ENCODE measurements at places on chromosomes 4 and X.

GRCh38 chr4:54695788-54696187 is 38.0 kb downstream of the KIT start:
- no peak for DNase-seq

- DNase-seq: no peak
Measured at GRCh38 chr4:61411241-61411640, 211.1 kb downstream of the ADGRL3 start.

GRCh38 chr4:113998531-113998930 is 19.1 kb upstream of the ARSJ start:
- no peak for DNase-seq

DNA sequence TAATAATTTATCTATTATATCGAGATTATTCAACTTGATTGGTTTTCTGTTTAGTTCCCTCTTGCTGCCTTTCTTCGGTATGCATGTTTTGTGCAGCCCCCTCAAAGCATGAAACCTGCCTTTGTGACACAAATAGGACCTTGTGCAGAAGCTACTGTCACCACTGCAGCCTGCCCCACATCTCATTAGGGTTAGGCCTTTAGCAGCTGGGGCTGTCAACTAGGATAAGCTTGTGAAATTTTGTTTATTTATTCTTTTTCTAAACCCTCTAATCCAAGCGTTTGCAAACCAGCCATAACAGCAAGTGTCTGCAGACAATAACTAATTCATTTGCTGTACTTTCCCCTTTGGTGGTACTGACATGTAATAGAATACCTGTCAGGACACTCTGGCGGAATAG is 258.9 kb downstream of the RCHY1 start:
- DNase-seq: no peak

- DNase-seq: no peak
Measured at GRCh38 chrX:100980608-100981497, 11.3 kb downstream of the ARL13A start.

DNA sequence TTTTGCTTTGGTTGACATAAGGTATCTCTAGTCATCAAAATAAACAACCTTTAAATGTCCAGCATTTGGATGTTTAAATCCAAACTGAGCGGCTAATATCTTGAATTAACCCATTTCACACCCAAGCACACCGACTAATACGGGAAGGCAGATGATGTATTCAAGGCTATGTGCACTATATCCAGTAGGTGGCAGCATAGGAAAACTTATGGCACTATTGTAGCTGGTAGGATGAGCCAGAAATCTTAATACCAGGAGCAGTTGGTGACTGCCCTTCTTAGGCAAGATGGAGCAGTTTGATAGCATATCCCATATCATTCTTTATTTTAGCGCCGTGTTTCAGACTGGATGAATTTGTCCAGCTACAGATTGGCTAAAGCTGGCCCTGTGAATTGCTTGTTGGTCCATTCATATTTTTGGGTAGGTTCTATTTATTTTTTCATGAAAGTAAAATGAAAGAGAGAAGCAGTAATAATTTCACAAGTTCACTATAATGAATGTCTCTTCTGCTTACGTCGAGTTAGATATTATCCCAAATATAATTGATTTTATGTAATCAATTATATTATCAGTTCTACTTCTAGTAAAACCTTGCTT is 24.4 kb downstream of the UCHL1 start:
- no peak for DNase-seq

GRCh38 chrX:150983521-150984168 is 510 bp downstream of the HMGB3 start:
- no peak for DNase-seq

DNA sequence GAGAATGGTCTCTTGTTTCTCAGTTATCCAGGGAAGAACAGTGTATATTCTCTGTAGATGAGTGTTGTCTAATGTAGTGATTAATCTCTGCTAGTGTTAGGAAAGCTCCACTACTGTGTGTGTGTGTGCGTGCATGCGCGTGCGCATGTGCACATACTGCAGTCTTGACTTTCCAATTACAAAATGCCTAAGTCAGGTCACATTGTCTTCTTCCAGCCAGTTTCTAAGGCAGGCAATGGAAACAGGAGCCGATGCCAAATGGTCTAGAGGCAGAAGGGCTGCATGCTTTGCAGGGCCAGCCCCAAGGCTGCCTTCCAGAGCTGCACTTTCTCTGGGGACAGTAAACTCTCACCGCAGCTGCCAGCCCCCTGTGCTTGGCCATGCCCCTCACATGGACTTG is 30.5 kb upstream of the NAP1L5 start:
- no peak for DNase-seq

GRCh38 chrX:13369256-13370030 is 49.6 kb upstream of the ATXN3L start:
- DNase-seq: no peak

DNA sequence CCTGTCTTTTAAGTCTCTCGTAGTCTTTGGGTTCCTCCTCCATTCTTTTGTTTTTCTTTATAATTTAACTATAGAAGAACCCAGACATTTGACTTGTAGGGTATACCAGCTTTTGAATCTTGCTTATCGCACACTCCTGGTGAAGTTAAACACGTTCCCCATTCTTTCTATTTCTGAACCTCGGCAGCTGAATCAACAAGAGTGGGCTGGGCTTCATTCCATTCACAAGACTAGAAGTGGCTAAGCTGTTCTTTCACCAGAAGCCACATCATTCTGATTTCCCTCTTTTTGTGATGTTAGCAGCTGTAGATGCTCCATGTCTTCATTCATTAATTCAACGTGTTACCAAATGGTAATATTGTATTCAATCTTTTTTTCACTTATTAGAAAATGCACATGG is 167.9 kb downstream of the CORIN start:
- no peak for DNase-seq

DNA sequence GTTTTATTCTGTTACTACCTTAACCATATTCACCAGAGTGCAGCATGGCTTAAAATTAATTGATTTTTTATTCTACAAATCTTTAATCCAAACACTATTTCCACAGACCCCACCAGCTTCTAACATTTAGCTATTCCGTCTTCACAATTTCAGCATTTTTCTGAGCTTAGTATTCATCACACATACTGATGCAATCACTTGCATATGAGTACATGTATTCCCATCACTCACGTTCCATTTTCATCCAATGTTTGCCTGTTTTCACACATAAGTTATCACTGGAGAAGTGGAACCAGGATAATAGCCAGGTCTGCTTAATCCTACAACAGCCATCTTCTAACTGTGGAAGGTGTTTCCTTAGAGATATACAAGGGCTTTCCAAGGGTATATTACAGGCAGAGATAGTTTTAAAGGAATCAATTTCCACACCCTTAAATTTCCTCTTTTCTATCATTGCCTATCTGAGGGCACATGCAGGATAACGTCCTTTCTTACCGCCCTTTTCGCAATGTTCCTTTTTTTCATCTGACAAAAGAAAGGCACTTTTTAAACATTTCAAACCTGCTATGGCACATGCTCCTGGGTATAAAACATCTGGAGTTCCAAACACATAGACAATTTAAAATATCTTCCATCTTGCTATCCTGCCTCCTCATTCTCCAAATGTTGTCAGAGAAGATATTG is 115.8 kb downstream of the CORIN start:
- DNase-seq: no peak

DNA sequence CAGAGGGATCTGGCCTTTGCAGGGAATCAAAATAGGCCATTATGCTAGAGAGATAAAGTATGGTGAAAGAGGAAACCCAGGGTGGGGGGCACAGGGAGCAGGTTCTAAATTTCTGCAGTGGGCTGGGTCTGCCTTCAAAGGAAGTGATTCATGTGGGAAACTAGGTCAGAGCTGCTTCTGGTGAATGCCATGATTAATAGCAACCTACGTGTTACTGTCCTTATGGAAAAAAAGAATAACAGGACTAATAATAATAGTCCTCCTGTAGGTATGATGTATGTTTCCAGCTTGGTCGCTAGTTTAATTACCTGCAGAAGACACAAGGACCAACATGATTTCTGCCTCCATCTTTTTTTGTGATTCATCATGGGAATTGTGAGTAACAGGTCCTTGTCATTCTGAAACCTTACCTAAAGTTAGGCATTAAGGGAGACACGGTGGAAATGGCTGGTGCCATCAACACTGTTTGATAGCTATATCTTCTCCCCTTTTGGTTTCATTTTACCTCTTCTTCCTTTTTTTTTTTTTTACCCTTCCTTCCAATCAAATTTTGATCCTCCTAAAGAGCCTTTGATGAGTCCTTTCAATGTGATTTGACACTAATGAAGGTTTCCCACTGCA is 180.4 kb downstream of the CPEB2 start:
- DNase-seq: no peak

GRCh38 chrX:16188687-16189086 is 21.4 kb downstream of the MAGEB17 start:
- no peak for DNase-seq

DNA sequence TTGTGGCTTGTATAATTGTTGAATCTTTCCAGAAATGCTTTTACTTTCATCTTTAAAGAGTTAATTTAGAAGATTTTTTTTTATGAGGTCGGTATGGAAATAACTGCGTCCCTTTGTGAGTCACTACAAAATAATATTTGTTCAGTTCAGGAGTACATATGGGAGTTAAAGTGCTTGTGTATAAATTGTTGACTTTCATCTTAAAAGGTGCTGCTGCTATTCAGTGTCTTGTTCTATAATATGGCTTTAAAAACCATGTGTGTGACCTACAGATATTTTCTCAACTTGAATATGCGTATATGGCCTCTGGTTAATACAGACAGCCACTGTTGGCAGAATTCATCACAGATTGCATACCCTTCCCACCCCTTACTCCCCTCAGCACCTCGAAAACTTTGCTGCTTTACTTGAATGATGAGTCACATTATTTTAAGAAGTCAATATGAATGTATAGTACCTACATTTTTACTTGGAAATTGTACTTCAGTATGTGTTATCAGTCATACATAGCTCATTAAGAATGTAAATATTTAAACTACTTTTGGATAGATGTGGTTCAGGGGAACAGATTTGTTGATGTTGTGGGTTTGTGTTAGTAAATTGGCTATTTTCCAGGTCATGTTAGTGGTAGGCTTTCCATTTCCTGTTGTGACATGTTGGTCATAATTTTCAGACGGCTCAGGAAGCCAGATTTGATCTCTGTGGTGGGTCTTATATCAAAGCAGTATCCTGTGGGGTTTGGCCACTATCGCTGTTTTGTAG is 1.5 kb downstream of the CLCN3 start:
- DNase-seq: no peak

DNA sequence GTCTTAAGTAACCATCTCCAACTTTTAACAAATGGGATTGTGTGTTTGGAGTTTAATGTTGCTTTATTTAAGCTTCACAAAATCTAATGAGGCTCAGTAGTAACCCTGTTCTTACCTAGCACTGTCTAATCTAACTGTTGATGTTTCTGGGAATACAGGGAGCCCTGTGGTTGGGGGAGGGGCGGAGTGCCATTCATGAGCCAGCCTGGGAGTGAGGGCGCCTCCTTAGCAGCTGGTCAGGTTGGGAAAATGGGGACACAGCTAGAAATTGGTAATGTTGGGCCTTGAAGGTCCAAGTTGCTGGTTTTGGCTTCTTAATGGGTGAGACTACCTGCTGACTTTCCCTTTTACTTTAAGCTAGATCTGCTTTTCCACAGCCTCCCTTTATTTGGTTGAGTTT is 22.9 kb upstream of the TADA2B start:
- DNase-seq: no peak

DNA sequence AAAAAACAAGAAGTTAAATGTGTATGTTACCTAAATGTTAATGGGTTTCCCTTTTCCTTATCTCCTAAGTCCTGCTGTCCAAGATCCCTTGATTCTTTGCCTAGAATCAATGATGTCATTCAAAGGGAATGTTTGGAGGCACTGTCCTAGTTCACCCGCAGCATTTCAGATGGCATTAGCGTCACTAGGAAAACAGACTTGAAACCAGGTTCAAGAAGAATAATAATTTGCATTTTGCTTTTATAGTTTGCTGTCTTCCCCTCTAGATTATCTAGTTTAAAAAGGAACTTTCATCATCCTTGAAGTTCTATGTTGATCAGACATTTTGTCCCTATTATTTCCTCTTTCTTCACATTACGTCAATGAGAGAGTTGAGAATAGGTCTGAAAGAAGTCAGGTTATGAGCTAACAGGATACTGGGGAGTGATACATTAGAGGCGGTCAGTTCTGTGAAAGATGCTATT is 234.1 kb upstream of the PGRMC2 start:
- DNase-seq: no peak

GRCh38 chrX:154018518-154019060 is 1.1 kb downstream of the IRAK1 start:
- DNase-seq: no peak

- no peak for DNase-seq
Measured at GRCh38 chrX:10077425-10078188, 79.2 kb upstream of the CLCN4 start.

DNA sequence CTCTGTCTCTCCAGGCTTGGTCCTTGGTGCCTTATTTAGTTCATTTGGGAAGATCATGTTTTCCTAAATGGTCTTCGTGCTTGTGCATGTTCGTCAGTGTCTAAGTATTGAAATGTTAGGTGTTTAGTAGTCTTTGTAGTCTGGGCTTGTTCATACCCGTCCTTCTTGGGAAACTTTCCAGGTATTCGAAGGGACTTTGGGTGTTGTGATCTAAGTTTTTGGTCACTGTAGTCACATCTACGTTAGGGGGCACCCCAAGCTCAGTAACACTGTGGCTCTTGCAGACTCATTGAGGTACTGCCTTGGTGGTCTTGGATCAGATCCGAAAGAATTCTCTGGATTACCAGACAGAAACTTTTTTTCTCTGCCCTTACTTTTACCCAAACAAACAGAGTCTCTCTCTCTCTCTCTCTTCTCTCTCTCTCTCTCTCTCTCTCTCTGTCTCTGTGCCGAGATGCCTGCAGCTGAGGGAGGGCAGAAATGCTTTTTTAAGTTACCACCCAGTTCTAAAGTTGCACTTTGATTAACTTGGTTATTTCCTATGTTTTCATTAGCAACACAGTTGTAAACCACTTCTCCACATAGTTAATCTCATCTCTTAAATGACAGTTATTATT is 67.6 kb upstream of the SLC7A3 start:
- no peak for DNase-seq

GRCh38 chrX:41236629-41237028 is 97.3 kb upstream of the DDX3X start:
- no peak for DNase-seq

- DNase-seq: no peak
Measured at GRCh38 chr4:159070742-159071141, 32.1 kb upstream of the RAPGEF2 start.

- DNase-seq: no peak
Measured at GRCh38 chrX:40866893-40867292, 131.6 kb upstream of the MED14 start.

GRCh38 chr4:149589826-149590225 is 225.8 kb downstream of the IQCM start:
- DNase-seq: no peak

GRCh38 chr4:168685136-168685809 is 188.4 kb downstream of the PALLD start:
- no peak for DNase-seq

DNA sequence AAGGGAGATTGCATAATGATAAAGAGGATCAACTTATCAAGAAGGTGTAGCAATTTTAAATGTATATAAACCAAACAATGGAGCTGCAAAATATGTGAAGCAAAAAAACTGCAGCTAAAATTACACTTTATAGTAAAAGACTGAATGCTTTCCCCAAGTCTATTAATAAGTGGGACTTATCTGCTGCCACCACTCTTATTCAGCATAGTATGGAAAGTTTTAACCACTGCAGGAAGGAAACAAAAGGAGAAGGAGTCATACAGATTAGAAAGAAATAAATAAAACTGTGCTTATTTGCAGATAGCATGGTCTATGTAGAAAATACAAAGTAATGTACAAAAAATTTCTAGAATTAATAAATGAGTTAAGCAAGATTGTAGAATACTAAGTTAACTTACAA is 94.1 kb upstream of the GK2 start:
- DNase-seq: no peak

- no peak for DNase-seq
Measured at GRCh38 chr4:96347582-96347981, 507.7 kb downstream of the PDHA2 start.

- no peak for DNase-seq
Measured at GRCh38 chr4:81650606-81651242, 179.0 kb upstream of the RASGEF1B start.

Measured in stimulated activated CD8-positive, alpha-beta memory T cell treated with anti-CD3 and anti-CD28 coated beads, Interleukin-15, amount 100 ng/mL, for 48 hours (primary cell).